ENCODE measurements at places on chromosomes 16 and 17.

DNA sequence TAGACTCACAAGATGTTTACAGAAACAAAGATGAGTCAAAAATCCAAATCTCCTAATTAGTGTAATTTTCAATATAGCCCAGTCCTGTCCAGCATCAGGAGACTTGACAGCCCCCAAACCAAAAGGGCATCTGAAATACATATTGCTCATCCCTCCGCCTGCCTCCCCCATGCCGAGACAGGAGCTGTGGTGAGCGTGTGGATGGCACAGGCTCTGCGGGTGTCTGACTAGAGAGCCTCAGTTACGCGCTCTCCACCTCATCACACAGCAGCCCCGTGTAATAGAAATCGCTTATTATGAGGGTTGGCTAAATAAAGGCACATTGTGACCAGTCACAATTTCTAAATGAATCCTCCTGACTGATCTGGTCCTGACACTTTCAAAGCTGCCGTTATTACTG lies 43.1 kb upstream of the CBLN1 start:
- DNase-seq: no peak

DNA sequence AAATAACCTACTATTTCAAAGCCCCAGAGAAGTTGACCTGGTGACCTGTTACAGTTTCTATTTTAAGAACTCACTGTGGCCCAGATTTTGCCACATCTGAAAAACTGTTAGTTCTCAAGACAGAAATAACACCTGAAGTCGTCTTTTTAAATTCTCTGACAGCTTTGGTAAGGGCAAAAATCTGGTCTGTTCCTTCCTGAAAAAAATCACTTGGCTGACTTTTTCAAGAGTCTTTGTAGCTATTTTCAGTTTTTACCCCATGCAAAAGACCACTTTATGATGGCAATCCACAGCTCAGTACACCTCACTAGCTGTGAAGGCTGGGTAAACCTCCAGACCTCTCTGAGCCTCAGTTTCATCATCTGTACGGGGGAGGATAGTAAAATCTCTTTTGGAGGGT lies 60.7 kb upstream of the SREBF1 start:
- DNase-seq: no peak

GRCh38 chr16:85796599-85796998 lies 2.7 kb downstream of the EMC8 start:
- no peak for DNase-seq

- peak; percentile 61 for DNase-seq
Observed at GRCh38 chr17:76139801-76140660, 1.0 kb downstream of the FOXJ1 start.

GRCh38 chr16:68202091-68202519 lies 33.8 kb downstream of the ESRP2 start:
- no peak for DNase-seq

- DNase-seq: peak; percentile 47
Observed at GRCh38 chr16:15777533-15778203, 79.2 kb downstream of the MYH11 start.

DNA sequence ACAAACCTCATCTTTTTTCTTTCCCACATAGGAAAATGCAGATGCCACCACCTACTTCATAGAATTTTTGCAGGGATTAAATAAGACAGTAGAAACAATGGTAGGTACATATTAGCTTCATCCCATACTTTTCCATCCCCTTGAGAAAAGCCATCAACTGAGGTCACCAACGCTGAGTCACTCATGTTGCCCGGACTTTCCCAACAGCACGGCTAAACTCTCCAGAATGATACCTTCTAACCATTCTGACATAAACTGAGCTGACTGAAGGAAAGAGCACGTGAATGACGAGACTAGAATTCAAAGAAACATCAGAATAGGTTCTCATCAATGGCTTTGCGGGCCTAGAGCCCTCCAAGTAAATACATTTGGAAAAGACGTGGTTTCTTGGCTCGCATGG lies 146.0 kb upstream of the RCVRN start:
- no peak for DNase-seq

DNA sequence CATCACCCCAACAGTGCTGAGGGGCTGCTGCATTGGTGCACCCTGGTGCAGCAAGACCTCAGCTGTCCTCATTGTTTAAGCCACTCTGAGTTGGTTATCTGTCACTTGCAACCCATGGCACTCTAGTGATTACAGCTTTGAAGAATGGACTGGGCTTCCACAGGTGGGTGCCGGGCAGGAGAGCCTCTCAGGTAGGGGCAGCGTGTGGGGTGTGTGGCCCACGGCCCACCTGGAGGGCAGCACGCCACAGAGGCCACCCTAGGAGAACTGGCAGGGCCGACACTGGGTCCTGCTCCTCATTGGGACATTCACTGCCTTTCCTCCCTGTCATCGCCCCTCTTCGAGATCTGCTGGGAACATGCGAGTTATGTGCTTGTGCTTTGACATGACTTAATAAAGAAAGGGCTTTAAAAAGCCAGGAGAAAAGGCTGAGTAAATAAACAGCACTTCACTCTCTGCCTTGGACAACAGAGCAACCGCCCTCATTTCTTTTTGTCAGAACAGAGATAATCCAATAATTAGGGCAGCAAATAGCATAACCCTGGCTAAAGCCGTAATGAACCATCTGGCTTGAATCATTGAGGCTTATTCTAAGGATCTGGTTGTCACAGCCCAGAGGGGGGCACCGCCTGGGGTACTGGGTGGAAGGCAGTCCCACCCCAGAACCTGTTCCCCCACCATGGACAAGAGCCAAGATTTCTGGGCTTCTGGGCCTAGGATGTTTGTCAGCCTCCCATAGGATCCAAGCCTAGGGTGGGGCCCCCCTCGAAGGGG lies 3.0 kb downstream of the DOC2B start:
- DNase-seq: no peak

DNA sequence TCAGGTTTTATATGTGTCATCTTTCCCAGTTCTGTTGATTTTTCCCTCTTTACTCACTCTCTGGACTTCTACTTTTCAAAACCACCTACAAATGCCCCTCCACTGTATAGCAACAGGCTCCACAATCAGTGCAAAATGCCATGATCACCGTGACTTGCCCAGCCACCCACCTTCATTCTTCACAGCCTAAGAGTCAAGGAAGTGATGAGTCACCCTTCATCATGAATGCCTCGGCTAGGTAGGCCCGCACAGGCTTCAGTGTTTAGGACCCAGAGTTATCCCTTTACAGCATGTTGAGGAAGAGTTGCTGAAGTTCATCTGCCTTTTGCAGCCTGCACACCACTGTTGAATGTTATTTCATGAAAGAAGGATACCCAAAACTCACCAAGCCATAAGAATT lies 158.6 kb downstream of the PMP22 start:
- DNase-seq: no peak

- peak; percentile 53 for DNase-seq
Observed at GRCh38 chr17:15943971-15944758, 765 bp upstream of the ADORA2B start.

DNA sequence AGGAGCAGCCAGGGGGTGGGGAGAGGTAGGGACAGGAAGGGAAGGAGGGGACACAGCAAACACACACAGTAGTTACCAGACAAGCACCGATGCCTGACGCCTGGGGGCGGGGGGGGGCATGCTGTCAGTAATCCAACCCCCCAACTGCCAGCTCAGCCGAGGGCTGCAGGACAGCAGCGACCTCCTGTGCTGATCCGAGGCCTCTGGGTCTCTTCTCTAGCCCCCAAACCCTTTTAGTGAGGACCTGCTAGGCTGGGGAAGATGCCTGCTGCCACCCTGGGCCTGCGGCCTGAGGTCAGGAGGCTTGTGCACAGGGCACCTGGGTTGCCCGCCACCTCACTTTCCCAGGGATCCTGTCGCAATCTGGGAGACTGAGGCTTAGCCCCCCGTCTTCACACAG lies 11.6 kb downstream of the FLOT2 start:
- no peak for DNase-seq

DNA sequence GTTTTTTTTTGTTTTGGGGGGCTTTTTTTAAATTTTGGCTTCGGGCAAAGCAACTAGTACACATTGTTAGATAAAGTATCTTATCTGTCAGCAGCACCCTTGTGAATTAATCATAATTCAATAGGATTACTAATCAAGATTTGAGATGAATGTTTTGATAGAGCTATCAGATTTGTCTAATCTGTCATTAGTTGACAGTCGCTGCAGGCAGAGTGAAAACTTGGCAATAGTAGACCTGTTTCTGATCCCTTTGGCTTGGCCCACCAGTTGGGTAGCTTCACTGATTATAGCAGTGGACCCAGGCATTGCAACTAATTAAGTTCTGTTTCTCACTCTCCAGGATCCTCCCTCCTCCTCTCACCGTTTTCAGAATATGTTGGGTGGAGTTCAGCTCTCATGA lies 258.6 kb downstream of the IRX3 start:
- DNase-seq: no peak

- DNase-seq: no peak
Observed at GRCh38 chr17:3988297-3989040, 24.2 kb upstream of the ATP2A3 start.

- peak; percentile 55 for DNase-seq
Observed at GRCh38 chr17:35804658-35805192, 4.6 kb upstream of the TAF15 start.

DNA sequence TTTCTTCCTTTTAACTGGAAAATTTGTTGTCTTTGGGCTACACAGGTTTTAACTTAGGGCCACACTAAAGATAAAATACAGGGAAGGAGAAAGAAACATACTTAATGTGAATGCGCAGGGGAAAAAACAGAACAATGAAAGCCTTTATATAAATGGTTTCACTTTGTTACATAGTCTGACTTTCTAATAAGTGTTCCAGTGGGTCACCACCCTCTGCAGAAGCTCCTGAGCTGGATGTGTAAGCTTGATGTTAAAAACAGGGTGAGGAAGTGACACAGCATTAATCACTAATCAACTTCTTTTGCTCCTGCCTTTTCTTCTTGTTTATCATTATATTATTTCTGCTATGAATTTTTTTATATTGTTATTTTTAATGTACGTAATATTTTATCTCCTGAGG lies 445.6 kb upstream of the CA10 start:
- no peak for DNase-seq

Data from endothelial cell (in vitro differentiated cells).